ENCODE measurements at places on chromosomes 4 and X. TPM values are rescaled to one million over a fixed set of nuclear protein-coding genes. Genes with fewer than 3 reads are reported as not detected.
A peak's percentile ranks its signal among the peaks of the same experiment; 100 is the strongest.

DNA sequence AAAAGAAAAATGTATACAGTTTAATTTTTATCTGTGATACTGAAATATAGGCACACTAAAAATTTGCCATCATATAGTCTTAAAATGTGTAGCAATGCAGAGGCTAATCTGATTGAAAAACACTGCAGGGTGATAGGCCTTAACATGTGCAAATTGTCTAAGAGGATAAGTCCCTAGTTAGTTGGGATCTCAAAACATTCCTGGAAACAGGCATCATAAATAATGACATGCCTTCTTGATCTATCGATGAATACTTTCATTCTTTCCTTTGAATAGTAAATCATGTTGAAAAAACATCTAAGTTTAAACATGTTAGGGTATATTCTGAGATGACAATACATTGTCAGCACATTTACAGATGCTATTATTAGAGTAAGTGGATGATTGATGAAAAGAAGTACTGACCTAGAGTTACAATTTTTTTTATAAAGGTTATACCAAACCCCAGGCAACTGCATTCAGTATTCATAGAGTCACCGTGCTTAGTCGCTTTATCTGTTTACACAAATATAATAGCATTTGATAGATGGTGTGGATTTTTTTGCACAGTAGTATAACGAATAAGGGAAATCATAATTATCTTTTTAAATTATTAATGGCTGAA is 668.2 kb upstream of the ADGRL3 start:
- no peak for DNase-seq

FAM199X gene
- total RNA-seq: 21.1 TPM

GRCh38 chr4:153122855-153123254 is 81.4 kb upstream of the TRIM2 start:
- DNase-seq: no peak

DNA sequence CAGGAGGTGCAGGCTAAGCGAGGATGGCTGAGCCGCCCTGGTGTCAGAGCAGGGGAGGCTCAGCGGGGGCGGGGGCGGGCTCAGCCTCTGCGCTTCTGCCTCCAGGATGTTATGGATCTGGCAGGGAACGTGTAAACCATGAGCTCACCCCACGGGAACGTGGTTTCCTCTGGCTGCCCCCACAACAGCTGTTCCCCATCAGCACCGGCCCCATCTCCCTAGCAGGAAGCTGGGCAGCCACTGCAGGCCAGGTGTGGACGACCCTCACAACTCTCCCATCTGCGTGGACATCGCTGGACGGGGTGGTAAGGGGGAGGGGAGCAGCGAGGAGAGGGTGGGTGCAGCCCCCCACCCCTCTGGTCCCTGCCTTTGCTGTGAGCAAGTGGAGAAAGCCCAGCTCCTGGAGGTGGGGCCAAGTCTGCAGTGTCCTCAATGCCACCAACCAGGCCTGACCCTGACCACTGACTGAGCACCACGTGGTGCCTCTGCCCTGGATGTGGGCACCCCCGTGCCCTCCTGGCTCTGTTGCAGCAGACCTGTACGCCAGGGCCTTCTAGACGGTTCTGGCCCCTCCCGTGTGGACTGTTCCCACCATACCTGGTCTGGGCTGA is 28.1 kb upstream of the SPON2 start:
- no peak for DNase-seq

GRCh38 chrX:22534643-22535042 is 261.9 kb downstream of the CBLL2 start:
- no peak for DNase-seq

- DNase-seq: no peak
These were observed 643.8 kb downstream of the FAT4 start for GRCh38 chr4:125958519-125958918.

DNA sequence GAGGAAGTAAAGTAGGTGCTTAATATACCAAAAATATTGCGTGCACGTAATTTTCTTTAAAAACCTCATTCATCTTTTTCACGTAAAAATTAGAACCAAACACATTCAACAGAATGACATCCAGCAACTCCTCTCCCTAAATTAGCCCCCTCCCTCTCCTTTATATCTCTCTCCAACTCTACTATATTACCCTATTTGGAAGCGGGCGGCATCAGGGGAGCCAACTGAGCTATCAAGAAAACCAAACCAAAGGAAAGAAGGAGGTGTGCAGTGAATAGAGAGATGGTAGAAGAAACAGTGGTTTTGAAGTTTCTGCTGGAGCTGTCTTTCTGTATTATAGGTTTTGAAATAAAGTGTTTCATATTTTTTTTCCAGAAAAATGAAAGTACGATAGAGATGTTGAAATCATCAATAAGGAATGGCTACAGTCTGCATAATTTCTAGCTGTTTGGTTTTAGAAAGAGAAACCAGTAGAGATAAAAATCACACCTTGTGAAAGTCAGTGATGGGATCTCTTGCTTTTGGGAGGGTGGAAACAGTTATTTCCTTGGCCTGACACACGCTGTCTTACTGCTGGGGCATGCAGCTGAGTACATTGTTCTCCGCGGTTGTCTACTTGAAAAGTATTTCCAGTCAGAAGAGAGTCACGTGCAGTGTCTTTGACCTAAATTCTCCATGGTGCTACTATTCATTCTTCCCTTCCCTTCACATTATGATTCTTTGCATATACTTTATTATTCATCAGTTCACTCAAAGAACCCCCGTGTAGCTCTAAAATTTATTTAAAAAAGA is 94.1 kb upstream of the WDR17 start:
- DNase-seq: no peak

- no peak for DNase-seq
These were observed 973 bp downstream of the ADAMTS3 start for GRCh38 chr4:72567821-72568675.

- peak; percentile 48 for DNase-seq
These were observed 6.0 kb downstream of the P2RY4 start for GRCh38 chrX:70254063-70254400.

GRCh38 chr4:52880994-52881393 is 18.9 kb downstream of the RASL11B start:
- no peak for DNase-seq

GRCh38 chrX:130746077-130746476 is 156.9 kb downstream of the ENOX2 start:
- DNase-seq: no peak

CNGA1 gene
- 2.1 TPM for total RNA-seq

LDOC1 gene
- not detected for total RNA-seq

- peak; percentile 28 for DNase-seq
These were observed 800 bp downstream of the KDM5C start for GRCh38 chrX:53223955-53224859.

MAGEA2 gene
- 48.1 TPM for total RNA-seq

- no peak for DNase-seq
These were observed 2.6 kb upstream of the CPZ start for GRCh38 chr4:8589823-8590545.

GRCh38 chrX:136742721-136743379 is 37.9 kb downstream of the ARHGEF6 start:
- no peak for DNase-seq

TRIM60 gene
- not detected for total RNA-seq

- no peak for DNase-seq
These were observed 63.1 kb downstream of the SLC10A7 start for GRCh38 chr4:146458594-146458993.

GRCh38 chrX:40145923-40146261 is 48.1 kb upstream of the BCOR start:
- no peak for DNase-seq

- no peak for DNase-seq
These were observed 630.2 kb upstream of the NR3C2 start for GRCh38 chr4:149072384-149072783.

YY2 gene
- total RNA-seq: 2.7 TPM

- DNase-seq: no peak
These were observed 39.8 kb upstream of the LGI2 start for GRCh38 chr4:25070545-25070944.

DNA sequence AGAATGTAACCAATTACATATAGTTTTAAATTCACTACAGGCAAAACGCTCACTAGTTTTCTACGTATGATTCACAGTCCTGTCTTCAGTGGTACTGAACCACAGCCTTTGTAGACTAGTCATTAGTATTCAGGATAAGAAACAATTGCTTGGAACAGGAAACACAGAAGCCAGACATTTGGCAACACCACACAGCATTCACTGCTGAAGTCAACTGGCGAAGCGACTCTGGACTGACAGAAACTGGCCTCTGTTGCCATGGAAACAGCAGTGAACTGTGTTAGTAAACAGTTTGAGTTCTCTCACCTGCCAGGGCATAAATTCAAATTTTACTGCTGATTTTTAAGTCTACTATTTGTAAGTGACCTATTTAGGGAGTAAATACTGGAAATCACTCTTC is 57.6 kb downstream of the MAPK10 start:
- no peak for DNase-seq

MTTP gene
- total RNA-seq: 0.20 TPM

ZBED1 gene
- 21.0 TPM for total RNA-seq

MAGEA11 gene
- total RNA-seq: not detected

Measured in HCT116 (cell line).